ENCODE measurements at places on chromosomes 11 and 22. TPM values are rescaled to one million over a fixed set of nuclear protein-coding genes. Genes with fewer than 3 reads are reported as not detected.

Gene POTEH
- not detected for total RNA-seq

Gene SMIM35
- total RNA-seq, result 1.9 TPM

Gene DDX25
- total RNA-seq, result 0.24 TPM

Gene KCNQ1
- 6.5 TPM for total RNA-seq

Gene MADD
- total RNA-seq, result 60.9 TPM

Gene ZFP91
- 50.8 TPM for total RNA-seq

Gene ZP1
- total RNA-seq, result not detected

Gene AHNAK
- 246 TPM for total RNA-seq

Gene OR5B17
- not detected for total RNA-seq

Gene MS4A14
- total RNA-seq, result 4.9 TPM

Gene CBLIF
- not detected for total RNA-seq

Gene BTG4
- not detected for total RNA-seq

Gene RIC3
- total RNA-seq, result 44.3 TPM

Gene SYCE3
- total RNA-seq, result not detected

Gene NUP50
- total RNA-seq, result 112 TPM

Gene CNTF
- total RNA-seq, result 3.2 TPM

Gene TRPM5
- not detected for total RNA-seq

Gene CLMP
- not detected for total RNA-seq

Gene FAM168A
- 14.1 TPM for total RNA-seq

Gene GGT5
- not detected for total RNA-seq

Gene VPS37C
- 14.4 TPM for total RNA-seq

Gene ANKK1
- total RNA-seq, result 0.20 TPM

Gene PDXP
- total RNA-seq, result 17.7 TPM

Gene OR56A1
- not detected for total RNA-seq

Gene CARD16
- 31.5 TPM for total RNA-seq

Gene CDC42EP2
- total RNA-seq, result 0.18 TPM

Gene SPDYC
- total RNA-seq, result not detected

Gene CEND1
- total RNA-seq, result 0.34 TPM

Gene NEFH
- total RNA-seq, result 0.20 TPM

Gene BARX2
- not detected for total RNA-seq

Gene CAPN1
- 239 TPM for total RNA-seq

Gene APOA5
- total RNA-seq, result not detected

Gene KLHDC7B
- 4.9 TPM for total RNA-seq

Gene TRIM22
- 244 TPM for total RNA-seq

Gene BIRC3
- 236 TPM for total RNA-seq

Gene SHISAL1
- not detected for total RNA-seq

Gene NDUFS3
- total RNA-seq, result 102 TPM

Gene UEVLD
- total RNA-seq, result 18.0 TPM

Gene SPTBN2
- total RNA-seq, result 1.2 TPM

Gene GANAB
- 189 TPM for total RNA-seq

Gene OR51B4
- not detected for total RNA-seq

Gene TOP3B
- 83.4 TPM for total RNA-seq

All from activated B cell treated with CpG ODN at 0.5 μM for 24 hours (primary cell).